CD4-positive, alpha-beta T cell treated with Interleukin-1 beta for 1 hour (primary cell): ENCODE measurements at places on chromosomes 1 and 21.

DNA sequence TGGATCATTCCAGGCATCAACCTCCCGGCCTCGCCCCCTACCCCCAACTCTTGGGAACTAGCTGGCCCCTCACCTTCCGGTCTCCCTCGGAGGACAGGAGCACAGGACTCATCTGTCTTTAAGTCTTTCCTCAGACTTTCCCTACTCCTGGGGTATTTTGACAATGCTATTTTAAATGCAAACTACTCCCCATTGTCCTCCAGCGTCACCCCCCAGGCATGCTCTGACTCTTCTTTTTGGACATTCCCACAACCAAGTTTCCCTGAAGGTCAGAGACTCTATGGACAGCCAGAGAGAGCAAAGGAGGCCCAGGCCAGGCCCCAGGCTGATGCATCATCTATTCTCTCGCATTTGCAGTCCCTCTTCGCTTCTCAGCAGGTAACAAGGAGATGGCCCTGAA lies 424.3 kb downstream of the PCP4 start:
- DNase-seq: no peak

- DNase-seq: no peak
Observed at GRCh38 chr1:46194641-46195193, 3.5 kb downstream of the POMGNT1 start.

- DNase-seq: peak; percentile 91
Observed at GRCh38 chr1:205211169-205211838, at the start of gene DSTYK. Gene DSTYK, minus strand, starts transcription at chr1:205211702. Its CDS starts 167 bp downstream, at chr1:205211535.

DNA sequence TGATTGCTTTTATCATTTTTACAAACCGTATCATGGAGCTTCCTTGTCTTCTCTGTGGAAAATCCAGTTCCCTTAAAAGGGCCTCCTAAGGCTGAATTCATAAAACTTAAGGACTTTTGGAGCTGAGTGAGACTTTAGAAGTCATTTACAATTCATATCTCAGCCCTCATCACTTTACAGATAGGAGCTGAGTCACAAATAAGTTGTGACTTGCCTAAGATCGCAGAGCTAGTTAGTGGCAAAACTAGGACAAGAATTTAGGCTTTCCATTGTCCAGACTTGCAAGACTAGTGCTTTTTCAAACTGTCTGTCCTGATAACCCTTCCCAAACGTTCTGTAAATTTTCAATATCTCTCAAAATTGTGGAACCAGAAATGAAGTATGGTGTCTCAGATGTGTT lies 37.3 kb downstream of the C1orf21 start:
- no peak for DNase-seq

- peak; percentile 19 for DNase-seq
Observed at GRCh38 chr1:35345439-35345981, 77.0 kb downstream of the ZMYM4 start.

- no peak for DNase-seq
Observed at GRCh38 chr1:85290826-85291225, 14.4 kb upstream of the BCL10 start.
